ENCODE measurements at places on chromosomes 11 and 22.

DNA sequence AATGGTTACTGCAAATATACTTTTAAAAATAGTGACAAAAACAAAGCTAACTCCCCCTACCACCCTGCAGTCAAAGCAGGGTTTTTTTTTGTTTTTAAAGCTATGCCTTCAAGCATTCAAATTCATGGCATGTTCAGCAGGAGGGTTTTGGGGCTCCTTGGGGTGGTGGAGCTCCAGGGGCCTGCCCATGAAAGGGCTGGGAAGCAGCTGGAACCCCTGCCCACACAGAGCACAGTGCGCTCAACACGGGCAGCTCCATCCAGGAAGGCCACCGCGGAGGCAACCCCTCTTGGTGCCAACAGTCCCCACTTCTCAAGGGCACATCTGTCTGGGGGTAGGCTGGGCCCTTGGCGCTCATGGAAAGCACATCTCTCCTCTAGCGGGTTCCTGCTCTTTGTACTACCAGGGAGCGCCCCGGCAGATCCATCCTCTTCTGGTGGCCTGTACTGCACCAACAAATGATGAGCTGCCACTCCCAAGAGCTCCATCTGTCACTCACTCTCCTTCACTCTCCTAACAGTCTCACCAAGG lies 16.6 kb upstream of the PHLDA2 start:
- no peak for DNase-seq

GRCh38 chr11:108253176-108253575 lies 30.3 kb downstream of the ATM start:
- no peak for DNase-seq

DNA sequence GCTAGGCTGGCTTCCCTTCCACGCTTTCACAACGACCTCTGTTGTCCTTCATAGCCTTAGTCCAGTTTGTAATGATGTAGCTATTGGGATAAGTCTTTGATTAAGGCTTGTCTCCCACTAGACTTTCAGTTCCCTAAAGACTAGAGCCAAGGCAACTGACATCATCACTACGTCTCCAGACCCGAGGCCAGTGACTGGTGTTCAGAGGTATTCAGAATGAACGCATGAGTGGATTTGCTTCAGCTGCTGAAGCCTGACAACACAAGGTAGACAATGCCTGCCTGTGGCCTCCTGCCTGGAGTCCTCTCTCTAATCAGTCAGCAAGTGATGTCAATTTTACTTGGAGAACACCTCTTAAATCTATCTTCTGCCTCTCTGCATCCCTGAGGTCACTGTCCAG lies 13.6 kb downstream of the EFCAB6 start:
- DNase-seq = no peak

- no peak for DNase-seq
Observed at GRCh38 chr22:42185915-42186439, 55.4 kb upstream of the CYP2D6 start.

GRCh38 chr11:33936725-33937604 lies 45.1 kb upstream of the LMO2 start:
- no peak for DNase-seq

DNA sequence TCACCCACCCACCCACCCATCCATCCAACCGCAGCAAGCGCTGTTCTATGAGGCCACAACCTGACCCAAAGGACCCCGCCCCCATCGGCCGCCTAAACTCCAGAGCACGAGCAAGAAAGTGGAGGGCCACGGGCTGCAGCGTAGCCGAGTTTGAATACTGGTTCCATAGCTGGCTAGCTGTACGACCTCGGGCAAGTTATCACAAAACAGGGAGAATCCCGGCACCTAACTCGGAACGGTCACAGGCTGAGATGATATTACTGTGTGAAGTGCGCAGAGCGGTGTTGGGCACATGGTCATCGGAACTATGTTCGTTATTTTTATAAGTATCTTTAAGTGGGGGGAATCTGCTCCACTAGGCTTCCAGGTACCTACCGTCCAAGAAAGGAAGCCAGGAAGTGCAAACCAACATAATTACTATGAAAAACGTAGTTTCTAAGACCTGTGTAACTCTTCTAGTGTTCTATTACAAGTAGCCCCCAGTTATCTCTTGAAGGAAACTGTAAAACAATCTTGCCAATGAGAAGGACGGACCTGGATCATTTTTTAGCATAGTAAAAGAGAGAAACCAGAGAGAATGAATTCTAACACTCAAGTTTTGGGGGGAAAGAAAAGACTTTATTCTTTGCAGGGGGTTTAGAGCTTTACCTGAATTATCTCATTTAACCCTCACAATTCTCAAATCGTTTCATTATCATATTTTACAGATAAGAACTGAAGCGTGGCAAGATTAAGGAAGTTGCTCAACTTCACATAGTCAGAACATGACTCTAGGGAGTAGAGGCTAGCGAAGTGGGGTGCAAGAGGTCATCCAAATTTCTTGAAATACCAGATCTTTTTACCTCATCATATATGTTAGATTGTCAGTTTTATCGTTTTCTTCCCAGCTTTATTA lies 663 bp upstream of the BUD13 start:
- no peak for DNase-seq

- no peak for DNase-seq
Observed at GRCh38 chr11:102883141-102883540, 8.4 kb upstream of the MMP12 start.

DNA sequence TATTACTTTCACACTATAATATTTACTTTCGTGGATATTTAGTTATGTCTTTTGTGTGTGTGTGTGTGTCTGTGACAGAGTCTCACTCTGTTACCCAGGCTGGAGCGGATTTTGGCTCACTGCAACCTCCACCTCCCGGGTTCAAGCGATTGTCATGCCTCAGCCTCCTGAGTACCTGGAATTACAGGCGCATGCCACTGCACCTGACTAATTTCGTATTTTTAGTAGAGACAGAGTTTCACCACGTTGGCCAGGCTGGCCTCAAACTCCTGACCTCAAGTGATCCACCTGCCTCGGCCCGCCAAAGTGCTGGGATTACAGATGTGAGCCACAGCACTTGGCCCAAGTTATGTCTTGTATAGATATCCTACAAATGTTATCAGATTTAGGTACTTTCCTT lies 9.9 kb downstream of the PISD start:
- no peak for DNase-seq

- no peak for DNase-seq
Observed at GRCh38 chr11:73750228-73750627, 10.6 kb downstream of the RAB6A start.

GRCh38 chr11:8213376-8213775 lies 44.6 kb upstream of the RIC3 start:
- DNase-seq = no peak

DNA sequence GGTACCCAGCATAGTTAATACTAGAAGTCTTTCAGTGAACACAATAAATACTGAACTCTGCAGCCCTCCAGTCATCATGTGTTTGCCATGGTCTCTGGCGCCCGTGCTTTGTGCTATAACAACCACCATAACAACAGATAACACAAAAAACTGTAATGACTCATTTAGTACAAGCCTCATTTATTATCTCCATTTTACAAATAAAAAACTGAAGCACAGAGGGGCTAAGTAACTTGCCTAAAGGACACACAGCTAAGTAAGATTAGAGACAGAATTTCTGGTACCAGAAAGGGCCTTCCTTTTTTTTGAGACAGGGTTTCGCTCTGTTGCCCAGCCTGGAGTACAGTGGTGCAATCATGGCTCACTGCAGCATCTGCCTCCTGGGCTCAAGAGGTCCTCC lies 19.5 kb downstream of the RBFOX2 start:
- DNase-seq = no peak

GRCh38 chr11:83158357-83158786 lies 1.4 kb downstream of the PCF11 start:
- peak; percentile 59 for DNase-seq

DNA sequence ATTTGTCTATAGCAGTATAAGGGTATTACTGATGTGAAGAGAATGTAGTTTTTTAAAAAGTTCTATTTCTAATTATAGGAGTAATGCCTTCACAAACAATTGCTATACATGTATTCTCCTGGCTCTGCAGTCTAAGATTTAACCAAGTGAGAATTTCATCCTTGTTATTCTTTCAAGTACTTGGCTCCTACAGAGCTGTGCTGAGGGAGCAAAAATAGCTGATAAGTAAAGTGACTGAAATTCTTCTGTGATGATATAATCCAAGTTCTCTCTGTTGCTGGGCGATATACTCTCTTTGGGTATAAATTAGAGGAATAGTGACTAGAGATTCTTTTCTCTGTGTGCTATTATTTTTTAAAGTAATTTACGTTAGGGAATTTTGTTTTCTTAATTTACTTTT lies 68.0 kb downstream of the PGR start:
- DNase-seq = no peak

DNA sequence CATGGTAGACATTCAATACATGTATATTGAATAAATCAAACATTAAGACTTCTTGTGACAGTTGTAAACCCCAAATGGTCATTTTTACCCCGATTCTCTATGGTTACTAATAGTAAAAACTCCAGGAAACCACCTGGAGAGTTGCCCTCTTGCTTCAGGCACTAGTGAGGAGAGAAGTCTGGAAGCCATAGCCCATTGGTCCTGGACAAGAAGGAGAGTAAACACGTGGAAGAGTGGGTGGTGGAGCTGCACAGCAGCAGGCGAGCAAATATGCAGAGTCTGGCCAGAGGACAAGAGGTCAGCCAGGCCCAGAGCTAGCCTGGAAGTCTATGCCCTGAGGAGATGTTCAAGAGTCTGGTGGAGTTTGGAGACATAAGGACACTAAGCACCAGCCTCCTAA lies 17.7 kb downstream of the DCHS1 start:
- no peak for DNase-seq

DNA sequence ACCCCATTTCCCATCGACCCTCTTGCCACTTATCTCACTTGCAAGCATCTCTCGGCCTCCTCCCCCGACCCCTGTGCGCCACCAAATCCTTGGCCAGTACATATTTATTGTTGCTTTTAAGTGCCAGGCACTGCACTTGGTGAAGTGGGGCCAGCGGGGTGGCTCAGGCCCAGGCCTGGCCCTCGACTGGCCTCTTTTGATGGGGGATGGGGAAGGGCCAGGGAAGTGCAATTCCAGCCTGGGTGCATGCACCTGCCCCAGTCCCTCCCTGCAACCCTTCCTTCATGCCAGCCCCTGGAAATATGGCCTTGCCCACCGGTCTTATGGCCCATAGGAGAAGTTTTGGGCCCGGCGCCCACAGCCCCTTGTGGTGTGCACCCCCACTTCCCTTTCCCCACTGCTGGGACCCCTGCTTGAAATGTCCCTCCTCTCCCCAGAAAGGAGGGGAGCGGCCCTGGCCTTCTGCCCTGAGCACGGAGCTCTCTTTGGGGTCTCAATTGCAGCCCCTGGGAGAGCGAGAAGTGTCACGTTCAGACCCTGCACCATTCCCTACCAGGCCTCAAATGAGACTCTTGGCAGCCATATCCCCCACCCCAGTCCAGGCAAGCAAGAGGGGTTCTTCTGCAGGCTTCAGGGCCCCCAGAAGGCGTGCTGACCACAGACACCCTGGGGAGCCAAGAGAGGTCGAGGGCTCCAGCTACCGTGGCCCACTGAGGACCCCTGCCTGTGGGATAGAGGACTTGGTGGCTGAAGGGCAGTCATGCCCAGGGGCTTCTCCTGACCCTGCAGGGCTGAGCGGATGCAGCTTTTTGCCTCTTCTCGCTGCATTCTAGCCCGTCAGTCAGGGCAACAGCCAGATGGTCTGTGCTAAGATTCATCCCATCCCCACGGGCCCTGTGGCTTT lies 961 bp downstream of the SUSD2 start:
- no peak for DNase-seq

GRCh38 chr11:6559369-6559768 lies 44.0 kb downstream of the RRP8 start:
- DNase-seq = no peak

GRCh38 chr11:72042064-72042745 lies 38.1 kb downstream of the NUMA1 start:
- DNase-seq = no peak

DNA sequence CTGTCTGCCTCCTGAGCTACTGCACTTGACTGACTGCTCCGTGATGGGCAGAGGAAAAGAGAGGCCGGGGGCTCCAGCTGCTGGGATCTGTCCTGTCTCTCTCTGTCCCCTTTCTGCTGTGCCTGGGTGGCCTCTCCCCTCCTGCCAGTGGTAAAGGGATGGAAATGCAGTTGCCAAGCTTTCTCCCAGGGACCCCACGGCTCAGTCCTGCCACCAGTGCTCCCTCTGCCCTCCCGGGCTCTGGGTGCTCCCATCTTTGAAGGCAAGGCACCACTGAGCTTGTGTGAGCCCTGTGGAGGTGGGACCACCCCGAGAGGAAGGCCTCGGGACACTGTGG lies 32.0 kb downstream of the NADSYN1 start:
- DNase-seq = no peak

DNA sequence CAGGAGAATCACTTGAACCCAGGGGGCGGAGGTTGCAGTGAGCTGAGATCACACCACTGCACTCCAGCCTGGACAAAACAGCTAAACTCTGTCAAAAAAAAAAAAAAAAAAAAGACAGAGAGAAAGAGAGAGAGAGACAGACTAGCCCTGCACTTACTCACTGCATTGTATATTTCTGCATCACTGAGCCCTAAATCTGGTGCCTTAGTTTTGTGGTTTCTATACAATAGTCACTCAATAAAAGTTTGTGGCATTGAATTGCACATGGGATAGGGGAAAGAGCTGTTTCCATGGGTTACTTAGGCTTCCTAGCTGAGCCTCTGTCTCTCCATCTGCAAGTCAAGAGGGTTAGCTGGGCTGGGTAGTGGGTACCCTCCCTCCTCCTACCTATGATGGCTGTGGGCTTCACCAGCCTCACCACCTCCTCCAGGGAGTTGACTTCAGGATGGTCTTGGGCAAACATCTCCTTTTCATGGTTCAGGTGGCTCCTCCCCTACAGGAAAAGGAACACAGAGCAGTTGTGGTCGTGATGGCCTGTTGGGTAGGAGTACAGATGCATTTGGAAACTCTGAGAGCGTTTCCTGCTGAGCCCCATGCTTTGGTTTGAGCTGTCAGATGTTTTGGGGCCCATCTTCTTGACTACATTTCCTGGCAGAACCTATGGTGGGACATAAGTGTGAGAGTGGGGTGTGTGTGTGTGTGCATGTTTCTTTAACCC lies 73.2 kb downstream of the CCDC81 start:
- DNase-seq = no peak

DNA sequence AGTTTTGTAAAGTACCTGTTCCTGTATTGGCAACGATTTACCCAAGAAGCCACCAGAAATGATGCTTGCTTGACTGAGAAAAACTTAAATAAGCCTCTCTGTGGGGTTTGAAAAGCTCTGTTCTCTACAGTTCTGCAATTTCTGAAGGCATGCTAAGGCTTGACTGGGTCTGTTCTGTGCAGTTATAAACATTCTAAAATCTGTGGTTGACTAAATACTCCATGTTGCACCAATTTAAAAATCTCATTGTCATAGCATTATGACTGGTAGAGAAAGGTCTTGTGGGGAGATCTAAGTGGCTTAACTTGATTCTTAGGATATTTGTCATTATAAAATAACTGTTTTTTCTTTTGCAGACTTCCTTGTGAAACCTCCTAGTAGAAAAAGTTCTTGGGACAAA lies 73.7 kb downstream of the MTMR3 start:
- DNase-seq = no peak

GRCh38 chr11:134592391-134592990 lies 180.4 kb upstream of the B3GAT1 start:
- no peak for DNase-seq

DNA sequence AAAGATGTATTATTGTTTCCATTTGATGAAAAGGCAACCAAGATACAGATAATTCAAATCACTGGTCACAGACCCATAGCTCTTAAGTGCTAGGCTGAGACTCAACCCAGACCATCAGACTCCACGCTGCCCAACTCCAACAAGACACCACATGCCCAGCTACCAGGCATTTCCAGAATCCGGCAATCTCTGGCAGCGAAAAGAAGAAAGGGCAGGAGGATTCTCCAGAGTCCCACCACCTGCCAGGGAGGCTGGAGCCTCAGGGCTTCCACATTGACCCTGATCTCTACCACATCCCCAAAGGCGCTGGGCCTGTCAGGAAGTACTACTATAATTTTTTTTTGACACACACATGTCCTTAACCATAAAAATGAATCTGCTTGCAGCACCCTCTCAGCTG lies 61.4 kb upstream of the ARFGAP3 start:
- no peak for DNase-seq
